Activated T-cell treated with anti-CD3 and anti-CD28 coated beads, Interleukin-2, amount 50 U/mL, for 48 hours (primary cell): ENCODE measurements at places on chromosomes 11 and 22.
A peak's percentile ranks its signal among the peaks of the same experiment; 100 is the strongest.

- DNase-seq: no peak
Observed at GRCh38 chr11:77063861-77064260, 2.9 kb upstream of the CAPN5 start.

DNA sequence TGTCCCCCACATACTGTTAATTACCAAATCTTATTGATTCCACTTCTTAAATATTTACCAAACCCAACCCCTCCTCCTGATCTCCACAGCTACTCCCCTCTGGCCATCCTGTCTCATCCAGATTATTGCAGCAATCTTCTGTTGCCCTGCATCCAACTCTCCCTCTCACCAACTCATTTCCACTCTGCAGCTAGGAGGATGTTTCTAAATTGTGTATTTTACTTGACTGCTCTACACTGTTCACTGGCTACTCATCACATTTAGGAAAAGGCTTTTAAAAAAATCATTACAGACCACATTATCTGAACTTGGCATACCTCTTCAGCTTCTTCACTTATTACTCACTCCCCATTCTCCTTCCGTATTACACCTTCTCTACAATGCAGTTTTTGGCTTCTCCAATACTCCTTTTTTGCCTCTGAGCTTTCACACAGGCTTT lies 117.9 kb downstream of the ATG16L2 start:
- no peak for DNase-seq

- no peak for DNase-seq
Observed at GRCh38 chr11:30342736-30343166, 19.8 kb downstream of the ARL14EP start.

GRCh38 chr11:109062445-109062844 lies 359.5 kb upstream of the C11orf87 start:
- DNase-seq: no peak

GRCh38 chr22:42185915-42186439 lies 55.4 kb upstream of the CYP2D6 start:
- no peak for DNase-seq

- DNase-seq: no peak
Observed at GRCh38 chr22:46526244-46526839, 11.1 kb downstream of the CELSR1 start.

DNA sequence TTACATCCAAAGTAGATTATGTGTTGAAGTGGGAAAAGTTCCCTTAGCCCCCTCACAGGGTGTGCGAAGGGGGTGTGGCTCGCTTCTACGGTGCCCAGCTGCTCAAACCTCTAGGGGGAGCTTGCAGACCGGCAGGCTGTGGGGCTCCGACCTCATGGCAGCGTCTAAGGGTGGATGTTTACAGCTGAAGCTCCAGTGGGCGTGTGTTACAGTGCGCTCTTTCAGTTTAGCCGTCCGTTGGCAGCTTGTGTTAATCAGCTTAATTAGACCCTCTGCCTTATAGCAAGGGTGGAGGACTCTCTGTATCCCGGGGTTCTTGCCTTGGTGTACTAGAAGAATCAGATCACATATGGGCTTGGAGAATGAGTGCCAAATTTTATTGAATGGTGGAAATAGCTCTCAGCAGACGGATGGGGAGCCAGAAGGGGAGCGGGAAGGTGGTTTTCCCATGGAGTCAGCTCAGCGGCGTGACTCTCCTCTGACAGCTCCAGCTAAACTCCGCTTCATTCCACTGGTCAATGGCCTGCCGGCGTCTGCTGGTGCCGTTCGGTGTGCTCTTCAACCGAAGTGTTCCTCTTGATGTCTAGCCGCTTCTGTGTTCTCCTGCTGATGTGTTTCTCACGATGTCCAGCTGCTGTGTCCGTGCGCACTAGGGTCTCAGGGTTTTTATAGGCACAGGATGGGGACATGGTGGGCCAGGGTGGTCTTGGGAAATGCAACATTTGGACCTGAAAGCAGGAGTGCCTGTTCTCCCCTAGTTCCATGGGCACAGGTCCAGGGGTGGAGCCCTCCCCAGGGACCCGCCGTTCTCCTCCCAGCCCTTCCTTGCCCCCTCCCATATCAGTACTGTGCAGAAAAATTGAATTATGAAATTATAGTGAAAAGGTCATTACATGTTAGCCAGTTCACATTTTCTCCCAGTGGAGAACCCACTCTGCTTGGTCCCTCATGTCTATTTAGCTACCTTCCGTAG lies 28.6 kb upstream of the OR10G7 start:
- DNase-seq: peak; percentile 63

GRCh38 chr11:63459586-63459985 lies 31.4 kb downstream of the PLAAT5 start:
- DNase-seq: no peak

DNA sequence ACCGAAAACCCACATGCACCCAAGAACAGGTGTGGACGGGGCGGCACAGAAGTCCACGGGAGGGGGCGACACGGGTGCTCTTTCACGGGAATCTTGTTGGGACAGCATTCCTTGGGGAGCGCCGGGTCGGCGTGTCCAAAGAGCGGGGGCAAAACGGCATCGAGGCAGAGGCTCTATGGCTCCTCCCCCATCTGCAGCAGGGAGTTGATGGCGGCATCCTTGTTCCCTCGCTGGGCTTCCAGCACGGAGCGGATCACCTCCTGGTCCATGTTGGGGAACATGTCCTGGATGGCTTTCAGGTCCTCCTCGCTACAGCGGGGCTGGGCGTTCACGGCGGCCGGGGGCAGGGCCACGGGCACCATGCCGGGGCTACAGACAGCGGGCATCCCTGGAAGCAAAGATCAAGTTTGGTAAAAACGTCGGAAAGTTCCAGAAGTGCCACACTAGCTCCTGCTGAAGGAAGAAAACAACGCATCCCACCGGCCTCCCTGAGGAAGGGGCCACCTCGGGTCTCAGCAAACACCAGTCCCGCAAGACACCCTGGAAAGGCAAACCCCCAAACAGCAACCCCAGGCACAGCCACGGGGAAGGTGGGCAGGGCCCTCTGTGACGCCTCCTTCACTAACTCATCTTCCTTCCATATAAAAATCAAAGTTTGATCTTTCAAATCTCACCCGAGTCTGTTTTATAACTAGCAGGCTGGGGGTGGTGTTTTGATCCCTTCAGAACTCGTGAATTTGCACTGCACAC lies 32.4 kb downstream of the TOLLIP start:
- DNase-seq: no peak

DNA sequence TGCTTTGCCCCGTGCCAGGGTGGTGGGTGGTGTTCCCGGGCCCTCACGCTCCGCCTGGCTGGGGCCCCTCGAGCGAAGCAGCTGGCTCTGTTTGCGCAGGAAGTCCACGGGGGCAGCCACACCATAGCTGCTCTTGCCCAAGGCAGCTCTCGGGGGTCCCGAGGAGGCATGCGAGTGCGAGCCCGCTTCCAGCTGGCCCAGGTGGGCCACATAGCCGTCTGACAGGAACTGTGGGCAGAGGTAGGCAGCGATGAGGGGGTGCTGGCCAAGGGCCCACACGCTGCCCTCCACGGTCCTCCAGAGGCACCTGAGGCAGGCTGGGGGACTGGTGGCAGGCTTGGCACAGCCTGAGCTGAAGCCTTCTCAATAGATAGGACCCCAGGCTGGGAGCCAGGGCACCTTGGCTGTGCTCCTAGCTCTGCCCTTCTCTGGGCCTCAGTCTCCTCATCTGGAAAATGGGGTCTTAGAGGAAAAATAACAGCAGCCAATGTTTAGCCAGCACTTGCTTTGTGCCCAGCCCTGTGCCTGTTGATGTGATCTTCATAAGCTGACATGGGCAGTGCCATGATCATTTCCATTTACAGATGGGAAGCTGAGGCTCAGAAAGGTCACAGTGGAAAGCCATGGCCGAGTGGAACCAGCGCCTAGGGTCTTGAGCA lies 9.4 kb downstream of the AIP start:
- DNase-seq: no peak

GRCh38 chr11:103528596-103528995 lies 419.4 kb downstream of the DYNC2H1 start:
- DNase-seq: no peak

- DNase-seq: no peak
Observed at GRCh38 chr11:16775614-16776283, 37.3 kb downstream of the C11orf58 start.
